ENCODE measurements at places on chromosomes 5 and 9. TPM values are rescaled to one million over a fixed set of nuclear protein-coding genes. Genes with fewer than 3 reads are reported as not detected.

AFAP1L1 gene
- 102 TPM for polyA plus RNA-seq

RIMOC1 gene
- polyA plus RNA-seq: 14.0 TPM

DNLZ gene
- polyA plus RNA-seq: 8.1 TPM

SOWAHA gene
- 0.16 TPM for polyA plus RNA-seq

HSPB3 gene
- 167 TPM for polyA plus RNA-seq

DIMT1 gene
- polyA plus RNA-seq: 22.6 TPM

PRRX2 gene
- polyA plus RNA-seq: 2.8 TPM

C1QTNF2 gene
- polyA plus RNA-seq: 25.4 TPM

ADAMTSL2 gene
- polyA plus RNA-seq: 4.1 TPM

KIAA0825 gene
- 2.5 TPM for polyA plus RNA-seq

ADAMTS6 gene
- polyA plus RNA-seq: 1.4 TPM

EPB41L4A gene
- 9.1 TPM for polyA plus RNA-seq

IL7R gene
- polyA plus RNA-seq: 2.2 TPM

CD274 gene
- polyA plus RNA-seq: 0.34 TPM

ENTPD2 gene
- polyA plus RNA-seq: 9.6 TPM

SPINK7 gene
- not detected for polyA plus RNA-seq

TUSC1 gene
- 14.4 TPM for polyA plus RNA-seq

Data from muscle of leg (tissue), 16 donors.